Pancreas (tissue), 10 donors: ENCODE measurements at places on chromosomes 6 and 20. TPM values are rescaled to one million over a fixed set of nuclear protein-coding genes. Genes with fewer than 3 reads are reported as not detected.

GPX5 gene
- not detected for polyA plus RNA-seq

OVOL2 gene
- 6.6 TPM for polyA plus RNA-seq

NFATC2 gene
- 2.8 TPM for polyA plus RNA-seq

PACSIN1 gene
- 2.0 TPM for polyA plus RNA-seq

MATN4 gene
- polyA plus RNA-seq = 1.5 TPM

BIRC7 gene
- not detected for polyA plus RNA-seq
